ENCODE measurements at places on chromosomes 5 and 9.

- no peak for DNase-seq
Observed at GRCh38 chr9:4690144-4690543, 10.8 kb downstream of the CDC37L1 start.

DNA sequence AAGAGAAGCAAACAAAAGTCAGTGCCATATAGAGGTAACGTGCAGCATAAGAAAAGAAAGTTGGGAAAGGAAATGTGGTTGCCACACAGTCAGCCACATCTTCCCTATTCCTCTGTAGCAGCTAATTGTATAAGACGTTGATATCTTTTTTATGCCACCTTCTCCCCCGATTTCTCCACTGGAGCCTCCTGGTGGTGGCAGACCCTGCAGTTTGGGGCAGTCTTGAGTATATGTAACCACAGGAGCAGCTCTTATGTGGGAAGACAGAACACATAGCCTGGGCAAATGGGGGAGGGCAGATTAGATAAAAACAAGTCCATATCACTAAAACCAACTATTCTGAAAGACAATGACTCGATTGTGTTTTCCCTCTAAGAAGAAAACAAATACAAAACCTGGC lies 99.7 kb downstream of the PLCXD3 start:
- DNase-seq = no peak

GRCh38 chr9:32873553-32873952 lies 90.2 kb downstream of the TMEM215 start:
- no peak for DNase-seq

DNA sequence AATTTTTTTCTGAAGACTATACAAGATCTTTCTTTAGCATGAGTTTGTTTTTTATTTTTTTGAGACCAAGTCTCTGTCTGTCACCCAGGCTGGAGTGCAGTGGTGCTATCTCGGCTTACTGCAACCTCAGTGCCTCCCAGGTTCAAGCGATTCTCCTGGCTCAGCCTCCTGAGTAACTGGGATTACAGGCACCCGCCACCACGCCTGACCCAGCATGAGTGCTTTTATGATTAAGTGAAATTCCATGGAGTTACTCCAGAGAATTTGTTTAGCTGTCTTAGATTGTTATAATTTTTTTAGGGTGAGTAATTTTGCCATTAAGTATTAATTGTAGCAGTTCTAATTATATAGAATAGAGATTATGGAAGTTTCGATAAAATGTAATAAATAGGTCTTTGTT lies 14.3 kb downstream of the YTHDC2 start:
- DNase-seq = no peak

- DNase-seq = no peak
Observed at GRCh38 chr9:94760660-94761059, 34.2 kb downstream of the AOPEP start.

Measured in effector memory CD8-positive, alpha-beta T cell (primary cell).